Activated CD4-positive, alpha-beta T cell treated with anti-CD3 and anti-CD28 coated beads, Interleukin-2, amount 10 ng/mL, durations not matched to agents 24 days and 14 days (primary cell): ENCODE measurements at places on chromosomes 3 and 15. TPM values are rescaled to one million over a fixed set of nuclear protein-coding genes. Genes with fewer than 3 reads are reported as not detected.

DNA sequence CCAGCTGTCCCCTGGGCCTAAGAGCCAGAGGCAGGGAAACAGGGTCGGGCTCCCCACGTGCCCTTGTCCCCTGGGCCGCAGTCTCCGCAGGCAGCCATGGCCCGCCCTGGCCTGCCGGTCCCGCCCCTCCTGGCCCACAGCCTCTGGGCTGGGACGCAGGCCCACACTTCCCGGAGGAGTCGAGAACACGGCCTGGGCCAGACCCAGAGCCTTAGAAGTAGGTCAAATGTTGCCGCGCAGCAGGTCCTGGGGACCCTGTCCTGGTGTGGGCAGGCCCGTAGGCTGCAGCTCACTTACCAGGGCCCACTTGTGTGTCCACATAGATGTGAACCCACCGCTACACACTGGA lies 4.3 kb upstream of the MYL3 start:
- no peak for DNase-seq

DNA sequence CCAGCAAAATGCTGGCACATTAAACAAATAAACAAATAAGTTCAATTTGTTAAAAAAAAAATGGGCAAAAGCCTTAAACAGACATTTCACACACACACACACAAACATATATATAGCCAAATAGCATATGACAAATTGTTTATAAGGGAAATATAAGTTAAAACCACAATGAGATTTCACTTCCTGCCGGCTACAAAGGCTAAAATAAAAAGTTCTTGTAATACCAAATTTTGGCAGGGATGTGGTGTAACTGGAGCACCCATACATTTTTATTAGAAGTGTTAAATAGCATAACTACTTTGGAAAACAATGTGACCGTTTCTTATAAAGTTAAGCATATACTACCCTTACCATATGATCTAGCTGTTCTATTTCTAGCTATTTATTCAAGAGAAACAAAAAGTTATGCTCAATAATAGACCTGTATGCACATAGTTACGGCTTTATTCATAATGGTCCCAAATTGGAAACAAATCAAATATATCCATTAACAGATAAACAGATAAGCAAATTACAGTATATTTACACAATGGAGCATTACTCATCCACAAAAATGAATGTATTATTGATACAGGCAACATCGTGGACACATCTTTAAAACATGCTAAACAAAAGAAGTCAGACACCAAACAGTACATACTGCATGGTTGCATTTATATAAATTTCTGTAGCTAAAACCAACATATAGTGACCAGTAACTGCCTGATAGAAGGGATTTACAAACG lies 93.9 kb downstream of the EOMES start:
- DNase-seq, result no peak

DNA sequence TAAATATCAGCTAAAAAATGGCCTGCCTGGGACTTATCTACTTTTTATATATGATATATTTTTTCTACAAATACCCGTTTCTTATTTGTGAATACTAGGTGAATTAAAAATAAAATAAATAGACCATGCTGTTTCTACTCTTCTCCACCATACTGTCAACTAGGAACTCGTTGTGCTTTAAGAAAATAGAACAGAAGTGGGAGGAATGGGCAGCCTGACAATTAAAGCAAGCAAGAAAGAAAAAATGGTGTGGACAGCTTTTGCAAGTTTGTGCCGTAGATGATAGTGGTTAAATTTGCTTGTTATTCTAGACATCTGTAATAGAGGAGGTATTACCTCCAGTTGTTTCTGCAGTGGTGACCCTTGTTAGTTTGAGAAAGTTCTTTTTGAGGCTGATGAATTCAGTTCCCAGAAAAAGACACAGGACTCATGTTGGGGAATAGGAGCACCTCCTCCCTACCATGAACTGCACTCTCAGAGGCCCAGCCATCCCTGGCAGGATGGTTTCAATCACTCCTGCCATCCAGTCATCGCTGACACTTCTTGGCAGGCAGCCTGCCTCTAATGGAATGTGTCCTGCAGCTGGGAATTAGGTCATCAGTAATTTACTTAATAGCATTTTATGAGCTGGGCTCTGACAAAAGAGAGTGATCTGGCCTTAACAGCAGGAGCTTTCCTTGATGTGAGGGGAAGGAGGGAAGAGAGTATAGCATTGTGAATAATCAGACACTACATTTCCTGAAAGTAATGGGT lies 105.0 kb upstream of the GAP43 start:
- no peak for DNase-seq

DNA sequence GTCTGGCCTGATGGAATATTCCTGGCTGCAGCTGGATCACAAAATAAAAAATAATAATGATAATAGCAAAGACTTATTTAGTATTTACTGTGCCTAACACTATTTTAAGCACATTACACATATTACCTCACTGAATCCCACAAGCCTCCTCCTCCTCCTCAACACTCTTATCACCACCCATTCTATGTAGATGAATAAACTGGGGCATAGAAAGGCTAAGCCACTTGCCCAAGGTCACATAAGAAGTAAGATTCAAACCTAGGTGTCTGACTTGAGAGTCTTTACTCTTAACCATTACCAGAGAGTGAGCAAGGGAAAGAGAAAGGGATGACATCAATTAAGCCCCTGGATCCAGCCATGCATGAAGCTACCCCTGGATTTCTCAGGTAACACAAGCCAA lies 493.1 kb downstream of the SHQ1 start:
- DNase-seq, result no peak

DNA sequence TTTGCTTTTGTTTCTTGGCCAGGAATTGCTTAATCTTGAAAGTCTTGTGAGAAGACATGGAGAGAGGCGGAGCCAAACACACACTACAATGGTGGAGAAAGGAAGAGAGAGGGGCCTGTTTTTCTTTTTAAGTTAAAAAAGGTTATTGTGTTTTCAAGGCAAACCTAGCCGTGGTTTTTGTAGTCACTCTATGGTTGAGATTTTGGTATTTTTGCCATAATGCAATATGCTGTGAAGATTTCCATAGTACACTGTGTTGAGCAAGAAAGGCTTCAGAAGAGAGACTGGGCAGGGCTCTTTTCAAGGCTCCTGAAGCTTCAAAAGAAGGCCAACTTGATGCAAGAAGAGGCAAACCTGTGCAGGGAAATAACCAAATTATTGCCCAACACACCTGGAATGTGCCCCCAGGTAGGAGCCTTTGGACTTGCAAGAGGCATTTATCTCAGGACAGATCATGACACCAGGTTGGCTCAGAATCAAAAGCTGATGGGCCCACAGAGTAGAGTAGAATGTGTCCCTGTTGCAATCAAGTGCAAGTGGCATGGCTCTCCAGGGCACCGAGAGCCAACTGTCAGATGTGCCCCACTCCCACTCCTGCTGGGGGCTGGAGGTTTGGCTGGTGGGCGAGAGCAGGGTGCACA lies 22.1 kb downstream of the AMOTL2 start:
- no peak for DNase-seq

GRCh38 chr15:88874684-88875083 lies 20.7 kb downstream of the HAPLN3 start:
- no peak for DNase-seq

- no peak for DNase-seq
Measured at GRCh38 chr3:27560484-27561056, 76.4 kb upstream of the SLC4A7 start.

- no peak for DNase-seq
Measured at GRCh38 chr3:157592769-157593168, 89.6 kb upstream of the VEPH1 start.

DNA sequence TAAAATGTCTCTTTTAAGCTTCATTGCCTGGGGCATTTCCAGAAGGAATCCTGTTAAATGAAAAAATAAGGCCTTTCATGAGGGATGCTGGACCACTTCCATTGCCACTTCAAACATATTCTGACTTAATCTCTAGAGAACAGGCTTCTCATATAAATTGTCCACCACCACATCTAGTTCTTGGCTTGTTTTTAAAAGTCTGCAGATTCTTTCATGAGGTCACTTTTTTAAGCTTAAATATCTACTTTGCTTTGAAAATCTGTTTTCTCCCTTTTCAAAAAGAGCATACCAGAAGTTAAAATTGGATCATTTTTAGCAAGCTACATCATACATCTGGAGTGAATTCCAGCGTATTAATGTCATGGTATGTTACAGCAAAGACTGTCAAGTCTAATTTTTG lies 131.6 kb downstream of the C3orf70 start:
- no peak for DNase-seq

DNA sequence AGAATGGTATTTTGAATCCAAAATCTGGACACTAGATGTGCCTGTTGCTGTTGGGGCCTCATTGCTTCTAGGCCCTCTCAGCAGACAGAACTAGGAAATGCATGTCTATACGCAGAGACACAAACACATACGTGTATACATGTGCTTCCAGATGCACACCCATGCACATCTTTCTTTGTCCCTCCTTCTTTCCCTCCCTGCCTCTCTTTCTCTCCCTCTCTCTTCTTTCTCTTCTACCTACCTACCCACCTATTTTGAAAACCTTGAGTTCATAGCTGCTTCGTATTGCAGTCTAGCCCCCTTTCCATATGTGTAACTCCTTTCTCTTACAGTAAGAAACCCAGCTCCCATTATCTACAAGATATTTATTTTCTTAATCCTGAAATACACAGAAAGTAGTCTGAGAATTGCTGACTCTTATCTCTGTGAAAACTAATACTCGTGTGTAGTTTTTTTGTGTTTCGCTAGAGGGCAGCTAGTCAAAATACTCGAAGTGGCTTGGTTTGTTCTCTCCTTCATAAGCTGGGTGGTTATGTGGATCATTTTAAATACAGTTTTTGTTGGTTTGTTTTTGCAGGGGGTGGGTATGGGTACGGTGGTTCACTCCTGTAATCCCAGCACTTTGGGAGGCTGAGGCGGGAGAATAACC lies 18.5 kb downstream of the RPL32 start:
- DNase-seq, result no peak

GRCh38 chr15:45648521-45649200 lies 13.8 kb downstream of the SQOR start:
- no peak for DNase-seq

- DNase-seq, result no peak
Measured at GRCh38 chr3:159773706-159774105, 214.9 kb upstream of the IL12A start.

DNA sequence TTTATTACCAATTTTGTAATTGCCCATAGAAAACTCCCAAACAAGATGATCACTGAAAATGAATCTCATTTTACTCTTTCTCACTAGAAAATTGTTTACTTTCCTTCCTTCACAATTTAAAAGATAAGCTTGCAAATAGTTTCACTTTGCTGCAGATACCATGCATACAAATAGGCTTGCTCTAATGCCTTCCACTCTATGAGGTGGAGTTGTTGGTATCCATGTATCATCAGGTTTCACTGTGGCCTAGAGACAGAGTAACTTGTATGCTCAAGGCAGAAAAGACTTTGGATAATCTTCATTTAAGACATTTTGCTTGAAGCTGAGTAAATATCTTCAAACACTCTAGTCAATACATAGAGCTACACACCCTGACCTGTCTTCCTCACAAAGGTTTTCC lies 60.8 kb downstream of the RYK start:
- DNase-seq, result no peak

GRCh38 chr3:79362571-79363270 lies 405.1 kb downstream of the ROBO1 start:
- DNase-seq, result no peak

- no peak for DNase-seq
Measured at GRCh38 chr15:25670621-25671020, 192.5 kb downstream of the ATP10A start.

- DNase-seq, result no peak
Measured at GRCh38 chr3:36738702-36739101, 25.7 kb downstream of the DCLK3 start.

GRCh38 chr3:193498215-193498614 lies 56.5 kb downstream of the ATP13A4 start:
- DNase-seq, result no peak

- no peak for DNase-seq
Measured at GRCh38 chr3:4314688-4315087, 11.5 kb downstream of the SETMAR start.

GRCh38 chr3:191030929-191031328 lies 168.1 kb upstream of the OSTN start:
- no peak for DNase-seq

GRCh38 chr3:162719684-162720341 lies 1223.2 kb downstream of the OTOL1 start:
- DNase-seq, result no peak

DNA sequence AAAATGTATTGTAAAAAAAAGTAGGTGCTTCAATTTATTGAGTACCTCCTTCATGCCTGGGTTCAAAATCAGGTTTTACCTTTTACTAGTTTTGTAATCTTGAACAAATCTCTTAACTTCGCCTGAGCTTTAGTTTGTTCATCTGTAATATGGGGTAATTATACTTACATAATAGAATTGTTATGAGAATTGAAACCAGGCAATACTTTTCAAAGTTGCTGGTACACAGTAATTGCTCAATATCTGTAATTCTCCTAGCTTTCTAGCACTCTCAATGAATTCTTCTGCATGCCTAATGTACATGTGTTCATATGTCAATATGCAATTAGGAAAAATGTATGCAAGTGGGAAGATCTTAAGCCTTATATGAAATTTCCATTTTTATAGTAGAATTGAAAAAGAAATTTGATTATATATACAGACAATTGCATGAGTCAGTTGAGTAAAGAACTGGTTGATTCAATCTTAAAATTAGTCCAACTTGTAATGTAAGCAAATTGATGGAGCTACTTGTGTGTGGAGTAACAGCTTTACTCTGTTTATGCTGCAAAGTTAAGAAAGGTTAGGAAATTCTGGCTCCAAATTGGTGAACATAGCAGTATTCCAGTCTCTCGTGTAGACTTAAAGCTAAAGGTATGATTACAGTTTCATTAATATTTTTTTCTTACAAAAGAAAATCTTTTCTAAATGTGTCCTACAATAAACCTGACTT lies 4.1 kb downstream of the TNFSF10 start:
- DNase-seq, result no peak

- DNase-seq, result peak; percentile 90
Measured at GRCh38 chr3:160801386-160802118, 45.5 kb downstream of the PPM1L start.

GRCh38 chr3:179450261-179450701 lies 989 bp downstream of the GNB4 start:
- no peak for DNase-seq

DNA sequence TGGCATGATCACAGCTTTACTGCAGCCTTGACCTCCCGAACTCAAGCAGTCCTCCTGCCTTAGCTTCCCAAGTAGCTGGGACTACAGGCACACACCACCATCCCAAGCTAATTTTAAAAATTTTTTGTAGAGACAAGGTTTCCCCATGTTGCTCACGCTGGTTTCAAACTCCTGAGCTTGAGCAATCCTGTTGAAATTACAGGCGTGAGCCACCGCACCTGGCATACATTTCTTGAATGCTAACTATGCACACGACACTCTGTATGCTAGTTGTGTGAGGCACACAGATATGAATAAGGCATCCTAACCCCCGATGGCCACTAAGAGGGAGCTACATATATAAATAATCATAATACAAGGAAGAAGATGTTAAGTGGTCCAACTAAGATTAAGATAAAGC lies 64.9 kb downstream of the CDC25A start:
- no peak for DNase-seq

The ADAMTS17 gene
- total RNA-seq, result 0.47 and 1.1 TPM in 2 replicates

The TMOD3 gene
- total RNA-seq, result 60.8 and 66.6 TPM in 2 replicates

The SAMMSON gene
- not detected in 2 replicates for total RNA-seq

The CHL1 gene
- not detected in 2 replicates for total RNA-seq

The HTR3E gene
- total RNA-seq, result not detected in 2 replicates

The AVEN gene
- 14.9 and 17.1 TPM in 2 replicates for total RNA-seq

The CMTM8 gene
- total RNA-seq, result 4.8 and 5.5 TPM in 2 replicates

The CCR9 gene
- total RNA-seq, result not detected in 2 replicates

The CSK gene
- 332 and 340 TPM in 2 replicates for total RNA-seq

The ARPIN gene
- not detected in 2 replicates for total RNA-seq

The SEMA3F gene
- 0.14 and 0.31 TPM in 2 replicates for total RNA-seq

The FES gene
- total RNA-seq, result 32.5 and 33.7 TPM in 2 replicates
